ENCODE measurements at places on chromosomes 2 and 18.

DNA sequence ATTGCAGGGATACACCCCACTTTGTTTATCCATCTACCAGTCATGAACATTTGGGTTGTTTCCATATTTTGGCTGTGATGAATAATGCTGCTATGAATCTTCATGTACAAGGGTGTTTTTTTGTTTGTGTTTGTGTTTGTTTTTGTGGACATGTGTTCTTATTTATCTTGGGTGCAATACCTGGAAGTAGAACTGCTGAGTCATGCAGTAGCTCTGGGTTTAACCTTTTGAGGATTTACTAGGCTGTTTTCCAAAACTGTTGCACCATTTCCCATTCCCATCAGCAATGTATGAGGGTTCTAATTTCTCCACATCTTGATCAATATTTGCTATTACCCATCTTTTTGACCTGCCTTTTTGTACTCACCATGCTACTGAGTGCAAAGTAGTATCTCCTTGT, 140.0 kb upstream of the CYP1B1 start:
- no peak for DNase-seq

DNA sequence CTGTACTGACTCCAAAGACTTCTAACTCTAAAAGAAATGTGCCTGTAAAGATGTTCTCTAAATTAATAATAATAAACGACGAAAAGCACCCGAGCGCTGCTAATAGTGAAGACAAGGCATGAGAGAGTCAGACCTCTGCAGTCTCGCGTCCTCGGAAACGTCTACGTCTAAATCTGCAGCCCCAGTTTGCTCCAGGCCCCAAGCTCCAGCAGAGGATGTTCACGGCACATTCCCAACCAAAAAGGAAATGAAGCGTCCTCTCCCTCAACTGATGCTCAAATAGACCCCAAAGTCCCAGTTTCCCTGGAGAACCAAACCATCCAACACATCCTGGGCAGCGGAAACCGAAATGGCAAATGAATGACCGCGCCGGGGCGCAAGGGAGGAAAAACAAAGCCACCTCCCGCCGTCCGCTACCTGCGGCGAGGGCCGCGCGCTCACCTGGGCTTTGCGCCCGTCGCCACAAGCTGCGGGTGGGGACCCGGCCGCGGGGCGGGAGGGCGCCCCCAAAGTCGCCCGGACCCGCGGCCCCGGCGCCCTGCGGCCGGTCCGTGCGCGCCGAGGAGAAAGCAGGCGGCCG, 47.1 kb upstream of the CCDC150 start:
- no peak for DNase-seq

- DNase-seq, result no peak
Observed at GRCh38 chr2:233063976-233064411, 3.9 kb downstream of the INPP5D start.

DNA sequence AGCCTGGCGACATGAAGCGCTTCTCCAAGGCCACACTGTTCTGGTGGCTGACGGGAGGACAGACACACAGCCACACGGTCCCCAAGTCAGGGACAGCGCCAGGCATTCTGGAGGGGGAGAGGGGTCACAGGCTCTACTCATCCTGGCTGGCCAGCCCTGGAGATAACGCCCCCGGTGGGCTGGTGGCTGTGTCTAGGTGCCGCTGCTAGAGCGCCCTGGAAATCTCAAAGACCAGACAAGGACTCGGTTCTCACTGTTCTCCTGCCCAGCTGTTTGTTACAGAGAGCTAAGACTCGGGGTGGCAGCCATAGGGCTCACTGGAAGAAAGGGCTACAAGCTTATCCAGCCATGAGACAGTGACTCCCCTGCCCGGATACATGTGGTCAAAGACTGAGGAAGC, 72.0 kb downstream of the KCNF1 start:
- DNase-seq, result no peak

GRCh38 chr2:126810001-126810400, 88.7 kb upstream of the TEX51 start:
- no peak for DNase-seq

GRCh38 chr18:46700066-46700824, 43.2 kb upstream of the LOXHD1 start:
- no peak for DNase-seq

DNA sequence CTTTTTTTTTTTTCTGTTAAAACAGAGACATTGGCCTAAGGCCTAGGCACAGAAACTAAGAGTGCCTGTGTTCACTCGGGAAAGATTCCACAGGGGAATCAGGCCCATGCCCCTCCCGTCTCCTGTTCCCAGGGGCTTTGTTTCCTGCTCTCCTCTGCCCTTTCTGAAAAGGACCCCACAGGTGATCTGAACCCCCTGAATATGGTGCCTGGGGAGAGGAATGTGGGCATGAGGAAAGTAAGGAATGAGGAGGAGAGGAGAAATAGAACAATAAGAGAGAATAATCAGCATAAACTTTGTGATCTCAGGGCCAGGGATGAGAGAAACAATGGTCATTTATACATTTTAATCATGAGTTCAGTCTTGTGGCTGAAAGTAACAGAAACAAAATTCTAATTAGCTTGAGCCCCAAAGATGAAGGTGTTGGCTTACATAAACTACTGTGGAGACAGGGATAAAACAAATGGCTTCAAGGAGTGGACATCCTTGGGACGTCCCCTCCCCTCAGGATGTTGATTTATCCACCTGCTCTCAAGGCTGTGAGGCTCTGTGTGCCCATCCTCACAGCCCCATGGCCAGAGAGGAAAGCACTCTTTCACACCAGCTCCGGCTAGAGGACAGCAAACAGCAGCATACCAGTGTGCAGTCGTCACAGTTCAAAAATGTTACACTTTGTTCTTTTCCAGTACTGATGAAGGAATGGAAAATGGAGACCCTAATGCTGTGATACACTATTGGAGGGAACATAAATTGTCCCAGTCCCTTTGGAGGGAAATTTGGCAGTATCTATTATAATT, 46.4 kb upstream of the MRPL33 start:
- no peak for DNase-seq

DNA sequence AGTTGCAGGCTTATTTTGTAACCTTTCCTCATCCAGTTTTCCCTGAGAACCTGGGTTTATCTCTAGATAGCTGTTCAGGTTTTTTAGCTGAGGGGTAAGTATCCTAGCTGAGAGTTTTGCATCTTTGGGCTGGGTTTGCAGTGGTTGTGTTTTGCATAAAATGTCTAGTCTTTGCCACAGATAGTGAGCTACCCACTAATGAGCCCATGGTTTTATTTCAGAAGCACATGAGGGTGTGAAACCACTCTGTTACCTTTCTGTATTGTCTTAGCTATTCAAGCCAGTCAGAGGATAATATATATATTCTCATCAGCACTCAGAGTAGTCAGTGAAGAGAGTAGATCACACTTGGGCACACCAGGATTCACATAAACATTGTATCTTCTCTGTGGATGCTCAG, 24.6 kb upstream of the TXNDC2 start:
- DNase-seq, result no peak

GRCh38 chr2:181621779-181622490, 35.0 kb downstream of the CERKL start:
- no peak for DNase-seq

- DNase-seq, result no peak
Observed at GRCh38 chr2:47259829-47260228, 104.7 kb upstream of the STPG4 start.
